ENCODE measurements at places on chromosomes 12 and 14. TPM values are rescaled to one million over a fixed set of nuclear protein-coding genes. Genes with fewer than 3 reads are reported as not detected.

DNA sequence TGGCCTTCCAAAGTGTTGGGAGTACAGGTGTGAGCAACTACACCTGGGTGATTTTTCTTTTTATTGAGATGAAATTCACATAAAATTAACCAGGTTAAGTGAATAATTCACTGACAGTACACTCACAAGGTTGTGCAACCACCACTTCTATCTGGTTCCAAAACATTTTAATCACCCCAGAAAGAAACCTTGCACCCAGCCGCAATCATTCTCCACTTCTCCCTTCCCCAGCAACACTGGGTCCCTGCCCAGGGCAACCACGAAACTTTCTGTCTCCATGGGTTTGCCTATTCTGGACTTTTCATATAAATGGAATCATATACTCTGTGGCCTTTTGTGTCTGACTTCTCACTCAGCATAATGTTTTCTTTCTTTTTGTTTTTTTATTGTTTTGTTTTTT is 26.3 kb upstream of the MLXIP start:
- DNase-seq: no peak

- DNase-seq: no peak
Observed at GRCh38 chr12:62833634-62834033, 101.3 kb downstream of the PPM1H start.

DNA sequence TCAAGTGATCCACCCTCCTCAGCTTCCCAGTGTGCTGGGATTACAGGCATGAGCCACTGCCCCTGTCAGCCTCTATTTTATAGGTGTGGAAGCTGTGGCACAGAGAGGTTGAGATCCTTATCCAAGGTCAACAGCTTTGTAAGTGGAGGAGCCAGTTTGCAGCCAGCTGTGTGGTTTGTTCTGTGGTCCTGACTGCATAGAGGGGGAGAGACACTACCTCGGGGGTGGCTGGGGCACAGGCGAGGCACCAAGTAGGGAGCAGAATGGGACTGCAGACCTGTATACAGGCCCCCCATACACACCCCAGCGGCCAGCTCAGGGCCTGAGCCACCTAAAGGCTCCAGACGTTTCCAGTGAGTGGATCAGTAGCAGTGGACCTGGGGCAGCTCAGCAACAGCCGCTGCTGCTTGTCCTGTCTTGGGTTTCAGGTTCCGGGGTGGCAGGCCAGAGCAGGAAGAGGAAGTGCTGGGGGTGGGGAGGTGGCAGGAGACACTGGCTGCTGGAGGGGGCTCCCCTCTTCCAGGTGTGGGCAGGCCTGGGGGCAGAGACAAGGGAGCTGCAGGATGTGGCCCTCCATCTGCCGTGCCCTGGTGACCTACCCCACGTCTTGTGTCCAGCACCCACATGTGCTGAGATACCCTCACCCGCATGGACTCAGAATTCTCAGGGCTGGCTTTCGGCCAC is 11.0 kb downstream of the ORAI1 start:
- DNase-seq: no peak

DNA sequence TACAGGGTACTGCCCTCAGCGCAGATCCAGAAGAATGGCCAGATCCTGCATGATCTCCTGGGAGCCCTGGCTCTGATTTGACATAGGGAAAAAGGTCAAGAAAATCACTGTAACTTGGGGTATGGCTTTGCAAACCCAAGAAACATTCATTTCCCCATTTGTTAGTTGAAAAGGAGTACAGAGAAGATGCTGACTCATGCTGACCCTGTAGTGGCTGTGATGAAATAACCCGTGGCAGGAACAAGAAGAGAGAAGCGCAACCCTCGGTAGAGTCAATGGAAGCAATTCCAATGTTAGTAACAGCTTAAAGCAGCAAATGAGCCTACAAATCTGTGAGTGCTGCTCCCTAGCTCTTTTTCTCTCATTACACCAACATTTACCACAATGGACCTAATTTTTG is 281.6 kb upstream of the NPAS3 start:
- DNase-seq: peak; percentile 85

Gene ZFYVE26
- total RNA-seq: 9.1 TPM

GRCh38 chr14:68308726-68309520 is 483.9 kb downstream of the ZFP36L1 start:
- peak; percentile 75 for DNase-seq

Gene SELPLG
- 1.7 TPM for total RNA-seq

Gene IAPP
- not detected for total RNA-seq

Gene TAS2R8
- 0.20 TPM for total RNA-seq

Gene MDGA2
- total RNA-seq: 0.12 TPM

GRCh38 chr14:76576047-76576741 is 185.1 kb upstream of the VASH1 start:
- no peak for DNase-seq

Gene KRT6A
- total RNA-seq: not detected

All from RPMI7951 (cell line).